ENCODE measurements at places on chromosomes 5 and 9.

GRCh38 chr9:133664173-133665050, 28.2 kb downstream of the DBH start:
- no peak for DNase-seq

- no peak for DNase-seq
Observed at GRCh38 chr9:24776226-24776625, 230.5 kb upstream of the IZUMO3 start.

DNA sequence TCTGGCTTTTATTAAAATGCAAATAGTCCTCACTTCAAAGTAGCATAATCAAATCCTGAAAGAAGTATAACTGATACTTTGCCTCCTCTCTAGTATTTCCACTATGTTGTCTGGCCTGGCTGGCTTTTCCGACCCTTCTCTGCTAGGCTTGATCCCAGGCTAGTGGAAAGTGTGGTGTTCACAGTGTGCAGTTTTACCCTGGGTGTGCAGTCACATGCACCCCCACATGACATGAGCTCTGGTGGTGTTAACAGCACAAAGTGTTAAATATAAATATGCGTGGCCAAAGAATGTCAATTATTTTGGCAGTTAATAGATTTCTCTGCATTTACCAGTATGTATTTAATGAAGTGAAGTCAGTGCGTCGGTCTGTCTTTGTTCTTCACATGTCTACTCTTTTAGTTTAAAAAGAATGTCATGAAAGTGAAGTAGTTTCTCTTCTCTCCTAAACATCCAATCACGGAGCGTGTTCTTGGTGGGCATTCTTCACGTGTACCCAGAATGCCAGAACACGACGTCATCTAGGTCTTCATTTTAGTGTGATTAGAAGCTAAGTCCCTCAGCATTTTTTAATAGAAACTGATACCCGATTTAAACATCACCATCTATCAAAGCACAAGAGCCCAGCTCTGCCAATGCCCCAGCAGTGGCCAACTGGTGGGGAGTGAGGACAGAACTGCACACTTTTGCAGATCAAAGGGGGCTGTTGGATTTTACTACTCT, 286.4 kb downstream of the FANCC start:
- DNase-seq = no peak

GRCh38 chr5:97364731-97365130, 181.7 kb upstream of the RIOK2 start:
- DNase-seq = no peak

- DNase-seq = no peak
Observed at GRCh38 chr9:86193088-86193487, 66.4 kb downstream of the C9orf153 start.

DNA sequence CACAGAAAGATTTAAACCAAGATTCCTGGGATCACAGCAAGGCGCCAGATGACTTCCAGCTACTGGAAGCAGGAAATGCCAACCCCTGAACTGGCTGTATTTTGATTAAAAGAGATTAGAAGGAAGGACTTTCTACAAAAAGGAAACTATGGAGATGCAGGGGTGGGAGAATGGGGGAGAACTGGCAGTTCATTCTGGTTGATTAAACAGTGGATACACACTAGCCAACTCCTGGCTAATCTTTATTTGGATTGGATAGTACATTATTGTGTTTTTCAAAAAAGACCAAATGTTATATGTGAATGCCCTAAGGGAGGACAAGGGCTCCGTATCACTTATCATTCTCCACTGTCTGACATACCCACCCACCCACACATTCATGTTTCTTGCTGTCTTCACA, 93.2 kb downstream of the CDO1 start:
- no peak for DNase-seq

DNA sequence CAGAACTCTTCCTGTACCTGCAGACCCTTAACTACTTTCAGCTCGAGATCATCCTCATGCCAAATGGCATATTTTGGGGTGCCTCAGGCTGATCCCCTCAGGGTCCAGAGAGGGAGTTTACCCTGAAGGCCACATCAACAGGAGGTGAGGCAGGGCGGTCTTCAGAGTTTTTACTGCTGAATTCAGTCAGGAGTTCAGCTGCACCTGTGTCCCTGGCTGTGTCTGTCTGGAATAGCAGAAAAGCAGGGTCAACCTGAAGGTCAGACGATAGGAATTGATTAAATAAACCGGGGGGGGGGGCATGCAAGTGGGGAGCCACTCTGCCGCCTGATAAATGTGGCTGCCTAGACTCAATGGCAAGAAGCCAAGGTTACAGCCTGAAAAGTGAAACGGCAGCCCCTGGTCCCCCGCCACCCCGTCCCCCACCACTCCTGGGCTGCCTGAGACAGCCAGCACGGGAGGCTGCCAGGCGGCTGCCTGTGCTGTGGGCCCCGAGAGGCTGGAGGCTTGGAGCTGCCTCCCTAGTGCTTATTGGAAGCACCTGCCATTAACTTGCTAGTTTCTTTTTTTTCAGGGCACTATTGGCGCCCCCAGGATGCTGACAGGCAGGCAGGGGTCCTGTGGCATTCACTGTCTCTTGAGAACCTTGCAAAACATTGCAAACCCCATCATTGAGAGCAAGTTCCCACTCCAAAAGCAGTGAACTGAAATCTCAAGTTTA, 182.7 kb upstream of the PPP1R26 start:
- no peak for DNase-seq

- DNase-seq = no peak
Observed at GRCh38 chr5:180332051-180332517, 21.1 kb downstream of the GFPT2 start.

DNA sequence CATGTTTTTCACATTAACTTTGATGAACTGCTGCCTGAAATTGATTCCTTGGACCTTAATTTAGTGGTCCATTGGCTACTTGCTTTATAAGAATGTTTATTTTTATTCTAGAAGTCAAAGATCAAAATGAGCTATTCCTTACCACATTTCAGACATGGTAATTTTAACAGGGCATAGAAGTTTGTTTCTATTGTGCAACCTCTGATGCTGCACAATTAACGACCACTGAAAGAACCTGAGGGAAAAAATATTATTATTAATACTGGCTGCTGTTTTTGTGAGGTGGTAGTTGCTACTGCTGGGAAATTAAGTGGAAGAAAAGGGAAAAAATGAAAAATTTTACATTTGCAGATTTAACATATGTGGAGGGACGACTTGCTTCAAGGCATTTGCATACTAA, 37.9 kb upstream of the RAB3C start:
- no peak for DNase-seq
